ENCODE measurements at places on chromosomes 7 and 10. TPM values are rescaled to one million over a fixed set of nuclear protein-coding genes. Genes with fewer than 3 reads are reported as not detected.

GRCh38 chr7:145718129-145718528 is 398.5 kb upstream of the CNTNAP2 start:
- no peak for DNase-seq

DNA sequence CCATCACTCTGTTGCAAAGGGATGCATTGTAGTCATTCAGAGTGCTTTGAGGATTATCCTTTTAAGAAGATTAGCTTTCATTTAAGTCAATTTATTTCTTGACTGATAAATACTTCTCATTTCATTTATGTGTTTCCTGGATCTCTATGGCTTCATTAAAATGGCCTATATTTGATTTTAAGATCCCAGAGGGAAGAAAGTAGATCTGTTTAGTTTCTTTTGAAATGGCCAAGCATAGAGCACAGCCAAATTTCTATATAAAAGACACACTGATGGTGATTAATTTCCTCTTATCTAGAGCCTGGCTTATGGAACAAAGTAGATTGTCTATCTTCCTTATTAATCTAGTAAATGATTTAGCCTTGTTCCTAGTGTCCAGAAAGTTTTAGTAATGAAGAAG is 129.7 kb upstream of the CALCR start:
- DNase-seq = no peak

DNA sequence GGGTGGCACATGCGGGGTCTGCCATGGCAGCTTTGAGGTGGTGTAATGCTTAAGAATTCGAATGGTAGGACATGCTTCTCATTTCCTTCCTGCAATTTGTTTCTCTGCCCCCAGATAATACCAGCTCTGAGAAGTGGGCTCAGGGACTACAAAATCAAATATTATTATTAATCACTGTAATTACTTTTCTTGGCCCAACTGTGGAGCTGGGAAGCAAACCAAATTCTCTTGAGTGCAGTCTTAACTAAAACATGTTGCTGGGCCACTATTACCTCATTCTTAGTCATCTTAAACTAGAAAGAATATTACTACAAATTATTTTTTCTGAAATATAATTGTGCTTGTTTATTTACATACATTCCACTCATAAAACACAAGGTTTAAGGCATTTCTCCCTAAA is 566.7 kb upstream of the NRP1 start:
- peak; percentile 65 for DNase-seq

DNA sequence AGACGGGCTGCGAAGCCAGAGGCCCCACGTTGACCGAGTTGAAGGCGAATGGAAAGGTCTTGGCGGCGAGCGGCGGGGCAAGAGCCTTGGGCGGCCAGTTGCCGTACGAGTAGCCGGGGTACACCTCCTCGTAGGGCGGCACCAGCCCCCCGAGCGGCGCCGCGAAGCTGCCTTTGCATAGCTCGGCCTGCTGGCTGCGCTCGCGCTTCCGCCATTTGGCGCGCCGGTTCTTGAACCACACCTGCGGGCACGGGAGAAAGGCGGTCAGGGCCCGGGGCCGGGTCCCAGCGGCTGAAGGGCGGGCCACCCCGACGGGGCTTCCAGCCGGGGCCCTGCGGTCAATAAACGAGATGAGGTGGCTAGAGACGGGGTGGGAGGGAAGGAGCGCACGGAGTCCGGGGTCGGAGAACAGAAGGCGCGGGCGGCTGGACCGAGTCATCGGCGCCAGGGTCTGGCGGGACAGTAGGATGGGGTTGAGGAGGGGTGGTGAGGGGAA is 4.8 kb downstream of the ELOVL3 start:
- DNase-seq = no peak

GRCh38 chr10:95341716-95342130 is 50.9 kb upstream of the PDLIM1 start:
- DNase-seq = no peak

GRCh38 chr7:33842150-33842549 is 63.2 kb upstream of the BMPER start:
- DNase-seq = no peak

DNA sequence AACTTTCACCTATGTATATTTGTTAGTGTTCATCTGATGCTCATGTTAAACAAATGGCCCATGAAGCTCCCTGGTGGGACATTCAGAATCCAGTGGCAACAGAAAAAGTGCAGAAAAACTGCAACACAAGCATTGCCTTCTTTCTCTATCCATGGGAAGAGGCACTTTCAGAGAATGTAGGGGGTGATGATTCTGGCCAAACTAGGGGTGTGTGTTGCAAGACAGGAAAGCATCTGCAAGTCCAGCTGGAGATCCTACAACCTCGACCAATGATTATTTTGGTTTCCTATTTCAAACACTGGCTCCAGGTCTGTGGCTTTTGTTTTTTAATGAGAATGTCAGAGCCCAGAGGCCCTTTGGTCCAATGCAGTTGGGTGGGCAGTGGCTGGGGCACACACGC is 198.7 kb downstream of the CXCL12 start:
- DNase-seq = no peak

DNA sequence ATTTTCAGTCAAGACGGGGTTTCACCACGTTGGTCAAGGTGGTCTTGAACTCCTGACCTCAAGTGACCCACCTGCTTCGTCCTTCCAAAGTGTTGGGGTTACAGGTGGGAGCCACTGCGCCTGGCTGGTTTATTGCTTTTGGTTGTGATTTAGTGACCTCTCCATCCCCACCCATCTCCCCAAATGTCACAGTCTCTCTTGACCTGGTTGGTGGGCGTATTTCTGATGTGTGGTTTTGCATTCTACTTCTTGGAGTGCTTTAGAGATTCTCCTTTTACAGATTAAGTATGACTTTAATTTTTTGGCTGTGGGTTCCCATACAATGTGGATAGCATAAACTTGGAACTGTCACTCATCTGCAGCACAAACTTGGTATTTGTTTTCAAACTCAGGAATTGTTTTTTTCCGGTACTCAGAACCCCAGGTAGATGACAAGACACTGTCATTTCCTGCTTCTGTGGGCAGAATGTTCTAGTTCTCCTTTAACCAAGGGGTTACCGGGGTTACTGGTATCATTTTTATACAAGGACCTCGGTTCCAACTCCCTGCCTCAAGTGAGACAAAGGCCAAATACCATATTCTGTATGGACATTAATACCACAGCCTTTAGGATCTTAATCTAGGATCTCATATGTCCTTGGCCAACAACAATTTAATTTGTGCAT is 50.5 kb downstream of the MRC1 start:
- DNase-seq = no peak

DNA sequence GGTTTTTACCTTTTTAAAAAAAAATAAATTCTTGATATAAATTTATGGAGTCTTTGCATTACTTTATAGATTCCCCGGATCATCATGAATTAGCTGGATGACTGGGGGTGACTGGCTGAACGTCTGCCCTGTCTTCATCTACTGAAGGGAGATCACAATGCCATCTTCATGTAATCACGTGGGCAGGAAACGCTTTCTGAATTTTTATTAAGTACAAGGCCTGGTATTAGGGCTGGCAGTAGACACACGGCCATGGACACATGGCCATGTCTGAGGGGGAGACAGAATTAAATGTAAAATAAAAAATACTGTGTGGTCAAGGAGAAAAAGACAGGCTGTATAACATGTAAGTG is 111.2 kb downstream of the VIPR2 start:
- DNase-seq = no peak

- DNase-seq = peak; percentile 39
These were observed 18.9 kb downstream of the RCC1L start for GRCh38 chr7:75054744-75055143.

DNA sequence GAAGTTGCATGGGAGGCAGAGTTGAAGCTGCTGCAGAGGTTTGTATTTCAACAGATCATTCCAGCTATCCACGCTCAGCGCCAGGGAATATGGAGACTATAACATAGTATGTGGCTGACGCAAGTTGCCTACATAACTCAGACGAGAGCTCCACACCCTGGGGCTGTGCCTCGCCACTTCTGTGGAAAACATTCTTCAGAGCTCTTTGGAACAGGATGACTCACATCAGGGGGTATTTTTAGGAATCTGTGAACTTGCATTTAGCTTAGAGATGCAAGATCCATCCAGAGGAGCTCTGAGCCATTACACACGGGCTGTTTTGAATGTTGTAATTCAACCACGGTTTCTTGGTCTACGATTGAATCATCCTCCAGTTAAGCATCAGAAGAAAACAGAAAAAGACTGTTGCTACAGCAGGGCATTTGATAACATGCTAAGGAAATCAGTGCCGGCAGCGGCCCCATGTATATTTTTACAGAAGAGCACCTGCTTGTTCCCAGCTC is 481.5 kb upstream of the AKR1E2 start:
- peak; percentile 99 for DNase-seq

- no peak for DNase-seq
These were observed 13.9 kb downstream of the TRPV5 start for GRCh38 chr7:142919656-142920055.

GRCh38 chr7:118626739-118627138 is 402.2 kb downstream of the ANKRD7 start:
- DNase-seq = peak; percentile 14

DNA sequence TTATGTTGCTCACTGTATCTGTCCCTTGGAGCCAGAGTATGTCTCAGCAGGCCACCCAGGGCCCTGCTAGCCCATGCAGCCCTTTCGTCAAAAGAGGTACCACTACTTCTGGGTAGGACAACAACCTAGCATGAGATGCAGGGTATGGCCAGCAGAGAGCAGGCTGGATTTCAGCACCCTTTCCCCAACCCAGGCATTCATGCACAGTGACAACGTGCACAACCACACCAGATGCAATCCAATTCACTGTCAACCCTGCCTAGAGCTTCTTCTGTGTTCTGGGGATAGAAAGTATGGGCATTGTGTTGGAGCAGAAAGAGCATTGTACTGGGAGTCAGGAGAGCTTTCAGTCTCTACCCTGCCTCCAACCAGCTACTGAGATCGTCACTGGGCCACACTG is 37.9 kb downstream of the JAZF1 start:
- DNase-seq = no peak

GRCh38 chr10:30822693-30823465 is 193.3 kb upstream of the LYZL2 start:
- DNase-seq = no peak

DNA sequence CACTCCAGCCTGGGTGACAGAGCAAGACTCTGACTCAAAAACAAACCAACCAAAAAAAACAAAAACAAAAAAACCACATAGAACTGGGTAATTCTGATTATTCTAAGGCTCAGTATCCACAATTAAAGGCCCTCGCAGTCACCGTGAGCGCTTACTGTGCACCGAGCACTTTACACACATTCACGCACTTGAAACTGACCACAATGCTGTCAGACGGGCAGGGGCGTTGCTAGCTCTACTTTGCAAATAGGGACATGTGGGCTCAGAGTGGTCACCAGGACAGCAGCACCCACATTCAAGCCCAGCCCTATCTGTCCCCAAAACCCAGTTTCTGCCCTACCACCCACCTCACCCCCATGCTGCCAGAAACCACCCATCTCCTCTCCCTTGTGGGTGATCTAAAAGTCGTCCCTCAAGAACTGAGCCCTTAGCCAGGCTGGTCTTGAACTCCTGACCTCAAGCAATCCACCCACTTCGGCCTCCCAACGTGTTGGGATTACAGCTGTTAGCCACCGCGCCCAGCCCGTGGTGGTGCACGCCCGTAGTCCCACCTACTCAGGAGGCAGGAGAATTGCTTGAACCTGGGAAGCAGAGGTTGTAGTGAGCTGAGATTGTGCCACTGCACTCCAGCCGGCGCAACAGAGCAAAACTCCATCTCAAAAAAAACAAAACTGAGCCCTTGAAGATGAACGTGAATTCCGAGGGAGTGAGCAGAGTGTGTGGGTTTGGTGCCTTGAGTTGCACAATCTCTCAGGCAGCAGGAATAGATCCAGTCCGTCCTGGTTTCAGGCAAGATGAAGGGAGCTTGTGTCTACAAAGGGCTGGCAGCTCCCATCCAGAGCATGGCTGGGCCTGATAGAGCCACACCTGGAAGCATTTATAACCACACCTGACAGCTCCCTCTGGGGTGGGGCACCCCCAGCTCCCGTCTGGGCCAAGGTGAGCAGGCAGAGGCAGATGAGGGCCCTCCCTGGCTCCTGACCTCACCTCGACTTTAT is 5.4 kb upstream of the HSPB1 start:
- peak; percentile 100 for DNase-seq

GRCh38 chr7:90994121-90994520 is 270.1 kb upstream of the FZD1 start:
- DNase-seq = no peak

- no peak for DNase-seq
These were observed 45.0 kb downstream of the MRC1 start for GRCh38 chr10:17854044-17854652.

- DNase-seq = no peak
These were observed 12.8 kb downstream of the FLNC start for GRCh38 chr7:128842674-128843641.

DNA sequence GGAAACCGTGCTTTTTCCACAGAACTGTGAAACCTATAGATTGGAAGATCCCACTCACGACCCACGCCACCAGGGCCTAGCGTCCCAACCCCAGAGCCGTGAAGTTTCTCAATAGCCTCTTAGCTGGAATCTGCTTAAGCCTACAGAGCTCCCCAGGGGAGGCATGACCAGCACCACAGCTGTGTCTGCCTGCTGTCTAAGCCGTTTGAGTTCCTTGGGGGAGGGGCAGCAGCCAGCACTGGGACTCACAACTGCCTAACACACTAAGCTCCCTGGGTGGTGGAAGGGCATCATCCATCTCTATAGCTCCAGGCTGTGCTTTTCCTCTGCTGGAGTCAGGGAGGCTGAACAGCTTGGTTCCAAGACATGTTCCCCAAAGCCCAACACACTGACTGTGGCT is 26.0 kb upstream of the TMEM140 start:
- DNase-seq = no peak

DNA sequence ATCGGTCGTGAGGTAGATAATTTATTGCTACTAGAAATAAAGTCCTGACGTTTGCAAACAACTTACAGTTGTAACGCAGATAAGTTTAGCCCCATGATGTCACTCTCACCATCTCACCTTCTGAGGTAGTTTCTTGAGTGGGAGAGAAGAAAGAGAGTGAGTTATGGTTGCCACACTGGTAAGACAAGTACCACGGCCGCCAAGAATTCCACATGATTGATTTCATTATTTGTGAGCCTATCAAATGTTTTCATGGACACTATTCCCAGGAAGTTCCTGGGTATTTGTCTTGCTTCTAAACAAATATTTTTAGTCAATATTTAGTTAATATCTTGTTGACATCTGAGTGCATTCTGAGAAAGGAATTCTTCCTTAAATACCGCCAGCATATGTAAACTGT is 339.4 kb upstream of the KIAA1217 start:
- DNase-seq = no peak

GRCh38 chr10:119737823-119738222 is 12.0 kb downstream of the INPP5F start:
- DNase-seq = peak; percentile 84

GRCh38 chr10:33277135-33277536 is 57.3 kb downstream of the NRP1 start:
- DNase-seq = no peak

The ATRNL1 gene
- 0.50 TPM for total RNA-seq

The ELMO1 gene
- total RNA-seq = 9.5 TPM

The GATA3 gene
- 7.7 TPM for total RNA-seq

The KNDC1 gene
- 1.2 TPM for total RNA-seq

The ERVW-1 gene
- total RNA-seq = not detected

The CTNNA3 gene
- total RNA-seq = not detected

The FLNC gene
- 1.8 TPM for total RNA-seq

The SNX10 gene
- total RNA-seq = 6.0 TPM

The OR9A2 gene
- not detected for total RNA-seq

The SLC16A9 gene
- total RNA-seq = 0.07 TPM

The CYP3A7 gene
- total RNA-seq = not detected

The AP5Z1 gene
- total RNA-seq = 37.4 TPM

The CCDC201 gene
- not detected for total RNA-seq

The AKR1B15 gene
- not detected for total RNA-seq

The ZNF32 gene
- 21.3 TPM for total RNA-seq

The CRYGN gene
- total RNA-seq = not detected

The IGFBP1 gene
- not detected for total RNA-seq

The PTTG1IP2 gene
- total RNA-seq = not detected

The OR2A1 gene
- 0.17 TPM for total RNA-seq
